ENCODE measurements at places on chromosomes 16 and 17. TPM values are rescaled to one million over a fixed set of nuclear protein-coding genes. Genes with fewer than 3 reads are reported as not detected.

Gene DNAAF8
- total RNA-seq, result 0.48 TPM

Gene RNF43
- not detected for total RNA-seq

Gene PRAC1
- not detected for total RNA-seq

Gene TSPOAP1
- total RNA-seq, result not detected

Gene MAPT
- under 0.01 TPM for total RNA-seq

Gene LRRC37A2
- 11.7 TPM for total RNA-seq

Gene RAMP2
- total RNA-seq, result 7.6 TPM

Gene SEPTIN1
- not detected for total RNA-seq

Gene KRTAP4-11
- total RNA-seq, result not detected

Gene ABCC12
- not detected for total RNA-seq

Gene GAS2L2
- total RNA-seq, result not detected

Gene KRTAP2-2
- not detected for total RNA-seq

Gene CD300A
- not detected for total RNA-seq

Gene G6PC1
- not detected for total RNA-seq

Gene COX6A2
- not detected for total RNA-seq

Gene TNP2
- total RNA-seq, result not detected

Gene CUEDC1
- total RNA-seq, result 12.5 TPM

Gene KRT31
- not detected for total RNA-seq

Gene C17orf78
- total RNA-seq, result not detected

Gene PDP2
- 12.2 TPM for total RNA-seq

Gene DNAI2
- total RNA-seq, result not detected

Gene ABHD15
- total RNA-seq, result 7.6 TPM

Gene ELMO3
- 0.76 TPM for total RNA-seq

Gene MAP2K6
- 7.8 TPM for total RNA-seq

Gene CCL13
- total RNA-seq, result not detected

Gene KRTAP17-1
- not detected for total RNA-seq

Gene SPEM3
- not detected for total RNA-seq

Gene MED13
- total RNA-seq, result 62.7 TPM

Gene JPH3
- total RNA-seq, result 0.48 TPM

Gene ESRP2
- total RNA-seq, result 0.29 TPM
